ENCODE measurements at places on chromosomes 4 and X. TPM values are rescaled to one million over a fixed set of nuclear protein-coding genes. Genes with fewer than 3 reads are reported as not detected.

The GRIA2 gene
- total RNA-seq: 0.54 TPM

The RTL9 gene
- not detected for total RNA-seq

The MAPK10 gene
- total RNA-seq: 54.5 TPM

The DCAF4L1 gene
- 0.16 TPM for total RNA-seq

The SSX2 gene
- not detected for total RNA-seq

The ADH1B gene
- total RNA-seq: 223 TPM

The FAM236D gene
- total RNA-seq: not detected

The EDNRA gene
- total RNA-seq: 8.1 TPM

The PNMA5 gene
- total RNA-seq: not detected

The PRPS2 gene
- total RNA-seq: 36.1 TPM

The MXRA5 gene
- 12.2 TPM for total RNA-seq

The TCEAL9 gene
- 40.8 TPM for total RNA-seq

GRCh38 chr4:7806338-7807090, 133.1 kb downstream of the AFAP1 start:
- DNase-seq: peak; percentile 96

- no peak for DNase-seq
These were observed 8.3 kb upstream of the PIM2 start for GRCh38 chrX:48927123-48927522.

DNA sequence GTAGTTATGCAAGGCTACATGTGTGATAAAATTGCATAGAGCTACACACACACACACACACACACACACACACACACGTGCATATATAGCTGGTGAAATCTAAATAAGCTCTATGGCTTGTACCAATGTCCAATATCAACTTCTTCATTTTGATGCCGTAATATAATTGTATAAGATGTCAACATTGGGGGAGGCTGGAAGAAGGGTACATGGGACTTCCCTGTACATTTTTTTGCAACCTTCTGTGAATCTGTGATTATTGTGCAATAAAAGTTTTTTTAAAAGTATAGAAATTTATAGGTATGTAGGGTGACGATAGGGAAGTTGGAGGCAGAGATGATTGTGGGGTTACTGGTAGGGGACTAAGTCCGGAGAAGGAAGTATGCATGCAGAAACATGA, 105.5 kb downstream of the HDAC8 start:
- no peak for DNase-seq

- no peak for DNase-seq
These were observed 22.9 kb upstream of the STPG2 start for GRCh38 chr4:98166025-98166730.

GRCh38 chr4:129167640-129168260, 71.8 kb downstream of the C4orf33 start:
- DNase-seq: peak; percentile 63

DNA sequence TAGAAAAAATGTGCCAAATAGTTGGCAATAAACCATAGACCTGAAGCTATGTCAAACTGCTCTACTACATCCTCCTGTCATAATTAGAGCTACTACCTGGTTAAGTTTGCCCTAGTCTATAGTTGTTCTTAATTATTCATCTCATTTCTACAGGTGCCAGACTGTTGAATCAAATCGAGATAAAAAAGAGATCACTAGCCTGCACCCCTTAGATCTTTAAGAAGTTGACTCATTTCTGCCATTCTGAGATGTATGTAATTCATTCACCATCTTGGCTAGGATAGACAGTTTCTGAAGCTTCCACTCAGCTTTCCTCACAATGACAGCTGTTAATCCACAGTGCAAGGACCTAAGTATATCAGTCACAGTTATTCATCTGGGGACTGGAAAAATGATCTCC, 452.1 kb upstream of the BOD1L1 start:
- DNase-seq: no peak

DNA sequence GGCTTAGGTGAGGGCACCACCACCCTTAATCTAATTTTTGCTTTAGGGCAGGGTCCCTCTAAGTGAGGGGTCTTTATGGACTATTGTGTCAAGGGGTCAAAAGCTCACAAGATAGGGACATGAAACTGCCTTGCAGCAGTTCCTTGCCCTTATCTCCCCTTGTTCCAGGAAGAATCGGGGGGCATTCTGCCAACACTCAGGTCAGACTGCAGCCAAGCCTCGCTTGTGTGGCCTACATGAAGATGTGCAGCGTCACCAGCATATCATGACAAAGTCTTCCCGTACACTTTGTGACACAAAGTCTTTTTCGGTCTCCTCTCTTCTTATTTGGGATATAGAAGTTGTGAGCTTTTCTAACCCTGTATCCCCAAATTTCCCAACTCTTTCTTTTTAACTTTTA, 17.5 kb upstream of the USP9X start:
- no peak for DNase-seq

DNA sequence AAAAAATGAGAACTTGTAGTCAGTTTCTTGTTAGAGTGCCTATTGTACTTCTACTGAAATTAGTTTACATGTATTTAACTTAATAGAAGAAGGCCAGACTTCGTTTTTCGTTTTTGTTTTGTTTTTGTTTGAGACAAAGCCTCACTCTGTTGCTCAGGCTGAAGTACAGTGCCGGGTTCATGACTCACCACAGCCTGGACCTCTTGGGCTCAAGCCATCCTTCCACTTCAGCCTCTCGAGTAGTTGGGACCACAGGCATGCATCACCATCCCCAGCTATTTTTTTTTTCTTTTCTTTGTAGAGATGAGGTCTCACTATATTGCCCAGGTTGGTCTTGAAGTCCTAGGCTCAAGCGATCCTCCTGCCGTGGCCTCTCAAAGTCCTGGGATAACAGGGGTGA, 793.9 kb downstream of the ADGRL3 start:
- DNase-seq: no peak

- DNase-seq: no peak
These were observed 229.2 kb downstream of the MAML3 start for GRCh38 chr4:139924782-139925181.

- DNase-seq: no peak
These were observed 35.7 kb downstream of the CRMP1 start for GRCh38 chr4:5857199-5857598.

DNA sequence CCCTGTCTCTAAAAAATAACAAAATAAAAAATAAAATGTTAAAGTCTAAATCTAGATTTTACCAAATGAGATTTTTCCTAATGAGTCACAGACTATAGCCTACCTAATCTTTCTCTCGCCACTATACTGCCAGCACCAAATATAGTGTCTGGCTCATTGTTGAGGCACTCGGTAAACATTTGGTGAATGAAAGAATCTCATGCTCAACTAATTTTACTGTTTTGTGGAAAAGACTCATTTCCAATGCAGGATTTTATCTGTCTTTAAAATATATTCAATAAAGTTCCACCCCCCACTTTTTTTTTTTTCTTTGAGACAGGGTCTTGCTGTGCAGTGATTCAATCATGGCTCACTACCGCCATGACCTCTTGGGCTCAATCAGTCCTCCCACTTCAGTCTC, 71.5 kb downstream of the PLS3 start:
- no peak for DNase-seq
